ENCODE measurements at places on chromosomes 7 and 10. TPM values are rescaled to one million over a fixed set of nuclear protein-coding genes. Genes with fewer than 3 reads are reported as not detected.

DNA sequence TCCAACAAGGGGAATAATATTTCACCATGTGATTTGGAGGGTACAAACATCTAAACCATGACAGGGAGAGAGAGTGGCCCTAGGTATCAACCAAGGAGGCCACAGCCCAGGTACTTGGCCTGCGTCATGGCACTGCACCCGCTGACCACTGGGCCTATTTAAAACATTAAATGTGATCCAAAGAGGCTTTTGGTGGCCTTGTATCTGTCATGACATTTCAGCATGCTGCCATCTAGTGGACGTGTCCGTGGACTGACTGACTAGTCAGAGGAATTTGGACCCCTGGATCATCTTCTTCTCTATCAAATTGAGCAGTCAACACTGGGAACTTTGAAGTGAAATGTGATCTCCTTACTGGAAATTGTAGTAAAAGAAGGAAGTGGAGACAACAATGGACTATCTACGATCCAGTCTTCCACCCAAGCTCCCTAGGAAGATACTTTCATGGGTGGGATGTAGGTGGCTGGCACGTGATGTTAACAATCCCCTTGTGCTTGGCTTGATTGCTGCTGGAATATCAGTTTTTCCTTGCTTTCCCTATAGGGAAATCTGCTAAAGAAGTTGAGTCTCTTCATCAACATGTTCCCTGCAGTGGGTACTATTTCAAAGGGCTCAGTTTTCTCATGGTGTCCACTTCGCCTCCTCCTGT is 24.6 kb upstream of the ITGA8 start:
- H3K27ac ChIP-seq = no peak overlapping the region
- DNase-seq = no peak
- H3K4me3 ChIP-seq = no peak overlapping the region
- H3K4me1 ChIP-seq = peaks cover 2% of the 10 kb centered on the region

Gene CFAP43
- not detected for total RNA-seq

- peaks cover 7% of the 10 kb centered on the region for H3K36me3 ChIP-seq
- H3K27me3 ChIP-seq = no peaks in the 10 kb centered on the region
- H3K4me1 ChIP-seq = no peaks in the 10 kb centered on the region
- no peak for DNase-seq
Observed at GRCh38 chr10:114427124-114427852, 23.0 kb upstream of the AFAP1L2 start.

DNA sequence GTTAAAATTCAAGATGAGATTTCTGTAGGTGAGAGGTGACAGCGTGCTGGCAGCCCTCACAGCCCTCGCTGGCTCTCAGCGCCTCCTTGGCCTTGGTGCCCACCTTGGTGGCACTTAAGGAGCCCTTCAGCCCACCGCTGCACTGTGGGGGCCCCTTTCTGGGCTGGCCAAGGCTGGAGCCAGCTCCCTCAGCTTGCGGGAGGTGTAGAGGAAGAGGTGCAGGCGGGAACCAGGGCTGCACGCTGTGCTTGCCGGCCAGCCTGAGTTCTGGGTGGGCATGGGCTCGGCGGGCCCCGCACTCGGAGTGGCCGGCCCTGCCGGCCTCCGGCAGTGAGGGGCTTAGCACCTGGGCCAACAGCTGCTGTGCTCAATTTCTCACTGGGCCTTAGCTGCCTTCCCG is 320.0 kb upstream of the VWC2 start:
- no peak for DNase-seq
- no peaks in the 10 kb centered on the region for H3K27me3 ChIP-seq
- H3K27ac ChIP-seq = no peak overlapping the region
- no peak overlapping the region for H3K4me3 ChIP-seq
- H3K36me3 ChIP-seq = no peaks in the 10 kb centered on the region

Gene TSPAN13
- 0.42 TPM for total RNA-seq

Gene STAG3
- total RNA-seq = 4.0 TPM

Gene PDE6C
- not detected for total RNA-seq

Measured in T-helper 17 cell (primary cell).